ENCODE measurements at places on chromosomes 16 and 17.

DNA sequence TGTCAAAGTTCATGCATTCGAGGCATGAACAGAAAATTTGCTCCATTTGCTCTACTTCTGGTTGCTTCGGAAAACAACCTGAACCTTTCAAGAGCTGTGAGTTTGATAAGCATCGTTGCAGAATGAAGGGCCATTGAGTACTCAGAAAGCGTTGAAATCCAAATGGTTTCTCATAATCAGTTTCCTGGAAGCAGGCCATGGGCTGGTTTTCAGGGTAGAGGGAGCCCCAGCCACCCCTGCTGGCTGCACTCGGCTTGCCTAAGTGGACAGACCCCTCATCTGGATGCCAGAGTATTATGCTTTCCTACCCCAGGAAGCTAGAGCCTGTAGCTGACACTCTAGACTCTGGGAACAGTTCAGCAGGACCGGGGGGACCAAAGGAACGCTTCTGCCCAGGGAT, 24.4 kb downstream of the SCNN1G start:
- DNase-seq, result no peak

DNA sequence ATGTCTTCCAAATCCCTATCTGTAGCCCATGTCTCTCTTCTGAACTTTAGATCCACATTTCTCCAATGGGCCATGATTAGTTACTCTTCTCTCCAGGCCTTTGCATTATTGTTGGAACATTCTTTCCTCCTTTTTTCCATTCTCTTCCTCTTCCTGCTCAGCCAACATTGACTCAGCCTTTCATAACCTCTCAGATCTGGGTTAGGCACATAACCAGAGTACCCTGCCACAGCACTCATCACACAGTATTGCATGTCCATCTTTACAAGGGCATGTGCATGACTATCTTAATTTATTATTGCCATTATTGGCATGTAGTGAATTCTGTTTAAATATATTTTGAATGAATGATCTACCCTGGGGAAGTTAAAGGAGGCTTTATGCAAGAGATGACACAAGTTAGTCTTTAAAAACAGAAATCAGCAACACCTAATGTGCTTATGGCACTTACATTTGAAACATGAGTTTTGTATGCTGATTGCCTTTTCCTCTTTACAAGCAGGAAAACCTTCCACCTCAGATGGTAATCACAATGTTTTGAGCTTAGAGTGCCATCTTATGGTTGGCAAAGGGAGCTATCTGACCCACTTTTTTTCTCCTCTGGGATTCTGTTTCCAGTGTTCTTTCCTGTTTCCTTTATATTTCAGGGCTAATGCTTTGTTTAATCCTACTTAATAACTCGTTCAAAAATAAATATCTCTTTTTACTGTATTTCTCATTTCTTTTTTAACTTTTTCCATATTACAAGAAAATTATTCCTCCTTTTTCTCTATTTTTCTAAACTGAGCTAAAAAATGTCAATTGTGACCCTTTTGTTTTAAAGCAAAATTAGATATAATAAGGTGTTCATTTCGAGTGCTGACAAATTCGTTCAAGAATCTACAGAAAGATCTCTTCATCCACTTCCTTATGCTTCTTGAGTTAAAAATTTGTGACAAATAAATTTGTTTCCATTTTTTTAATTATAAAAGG, 151.0 kb upstream of the RBL2 start:
- no peak for DNase-seq

DNA sequence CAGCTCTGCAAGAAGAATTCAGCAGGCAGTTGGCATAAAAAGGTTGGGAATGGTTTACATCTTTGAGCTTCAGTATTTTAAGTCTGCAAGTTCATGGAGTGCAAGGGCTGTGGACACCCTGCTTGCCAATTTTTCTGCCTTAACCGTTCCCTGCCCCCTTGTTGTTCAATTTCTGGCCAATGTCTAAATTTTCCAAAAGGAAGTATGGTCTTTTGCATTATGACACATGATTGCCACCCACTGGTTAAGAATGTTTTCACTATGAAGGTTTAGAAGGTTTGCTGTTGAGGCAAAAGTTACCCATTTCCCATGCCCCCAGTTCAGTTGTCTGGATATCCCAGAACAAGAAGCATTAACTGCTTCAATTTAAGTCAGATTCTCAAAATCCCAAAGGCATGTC, 441.9 kb downstream of the CDH13 start:
- DNase-seq, result no peak

GRCh38 chr17:44004761-44005526, 522 bp downstream of the NAGS start:
- no peak for DNase-seq

- DNase-seq, result peak; percentile 84
Observed at GRCh38 chr17:74379495-74380085, 12.3 kb downstream of the GPR142 start.

DNA sequence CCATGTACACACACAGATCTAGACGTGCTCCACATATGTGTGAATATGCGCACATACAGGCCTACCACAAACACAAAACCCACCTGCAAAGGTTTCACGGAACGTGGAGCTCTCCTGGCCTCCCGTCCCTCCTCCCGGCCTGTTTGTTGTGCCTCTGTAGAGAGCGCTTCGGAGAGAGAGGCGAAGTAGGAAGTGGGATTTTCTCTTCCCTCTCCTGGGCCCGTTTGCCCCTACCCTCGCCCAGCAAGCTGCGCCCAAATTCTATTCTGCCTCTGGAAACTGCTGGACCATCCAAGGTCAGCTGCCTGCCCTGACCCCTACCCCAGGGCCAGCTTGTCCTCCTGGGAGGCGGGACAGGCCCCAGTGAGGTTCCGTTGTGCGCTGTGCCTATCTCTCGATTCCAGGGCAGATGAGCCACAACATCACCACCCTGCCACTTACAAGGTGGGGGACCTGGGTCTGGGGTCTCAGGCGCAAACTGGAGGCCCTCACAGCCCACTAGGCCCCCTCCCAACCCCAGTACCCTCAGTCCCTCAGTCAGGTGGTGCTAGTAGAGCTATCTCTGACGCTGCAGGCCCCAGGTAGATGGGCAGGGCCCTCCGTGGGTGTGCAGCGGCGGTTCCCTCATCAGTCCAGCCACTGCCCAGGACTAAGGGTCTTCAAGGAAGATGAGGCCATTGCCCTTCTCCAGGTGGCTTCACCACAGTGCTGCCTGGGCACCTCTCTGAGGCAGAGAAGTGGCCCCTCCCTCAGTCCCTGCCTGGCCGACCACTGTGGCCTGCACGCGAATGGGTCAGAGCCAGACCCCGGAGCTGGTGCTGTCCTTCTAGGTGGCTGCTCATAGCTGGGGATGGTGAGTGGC, 54.2 kb downstream of the BEAN1 start:
- DNase-seq, result no peak

DNA sequence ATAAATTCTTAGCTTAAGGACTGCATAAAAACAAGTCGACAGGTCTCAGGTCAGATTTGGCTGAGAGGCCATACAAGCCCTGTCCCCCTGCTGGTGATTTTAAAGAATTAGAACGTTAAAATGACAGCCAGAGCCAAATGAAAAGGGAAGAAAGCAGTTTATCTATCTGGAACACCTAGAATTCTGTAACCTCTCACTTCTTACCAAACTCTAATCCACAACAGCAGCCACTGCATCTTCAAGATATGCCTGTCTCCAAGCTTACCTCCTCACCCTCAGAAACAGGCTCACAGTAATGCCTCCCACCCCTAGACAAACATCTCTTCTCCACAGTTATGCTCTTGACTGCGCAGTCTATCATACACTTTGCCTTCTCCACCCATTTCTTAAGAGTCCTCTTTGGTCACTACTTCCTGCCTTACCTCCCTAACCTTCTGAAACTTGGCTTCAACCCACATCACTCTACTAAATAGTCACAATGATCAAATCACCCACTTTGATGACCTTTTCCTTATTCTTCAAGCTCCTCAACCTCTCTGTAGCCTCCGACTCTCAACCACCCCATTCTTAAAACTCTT, 14.2 kb downstream of the ANKFY1 start:
- no peak for DNase-seq

- no peak for DNase-seq
Observed at GRCh38 chr16:54422569-54422978, 136.0 kb upstream of the IRX3 start.

DNA sequence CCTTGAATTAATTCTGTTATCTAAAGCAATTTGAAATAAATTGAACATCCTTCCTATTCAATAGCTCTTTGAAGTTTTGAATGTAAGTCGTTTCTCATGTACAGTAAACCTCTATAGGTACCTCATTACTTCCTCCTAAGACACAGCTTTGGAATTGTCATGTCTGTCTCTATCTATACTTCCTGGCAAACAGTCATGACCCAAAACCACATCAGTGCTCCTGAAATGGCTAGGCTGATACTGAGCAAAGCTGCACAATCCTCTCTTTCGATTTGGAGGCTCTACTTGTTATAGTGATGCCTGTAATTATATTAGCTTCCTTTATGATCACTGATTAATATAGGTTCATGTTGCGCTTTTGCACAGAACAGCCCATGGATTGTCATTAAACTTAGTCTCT, 110.1 kb downstream of the ADAMTS18 start:
- DNase-seq, result no peak

DNA sequence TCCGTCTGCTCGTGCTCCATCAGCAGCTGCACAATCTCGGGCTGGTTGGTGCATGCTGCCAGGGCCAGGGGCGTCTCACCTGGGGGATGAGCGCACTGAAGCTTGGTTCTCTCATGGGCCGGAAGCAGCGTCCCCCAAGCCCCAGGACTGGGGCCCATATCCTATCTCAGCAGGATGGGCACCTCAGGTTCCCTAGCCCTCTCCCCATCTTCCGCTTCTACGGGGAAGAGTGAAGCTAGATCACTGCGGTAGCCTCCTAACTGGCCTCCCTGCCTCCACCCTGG, 24.8 kb downstream of the TRPV3 start:
- no peak for DNase-seq

GRCh38 chr16:74837056-74837455, 62.4 kb upstream of the FA2H start:
- no peak for DNase-seq

- no peak for DNase-seq
Observed at GRCh38 chr16:87410530-87410929, 18.4 kb downstream of the MAP1LC3B start.

GRCh38 chr17:73591296-73592078, 52.8 kb downstream of the SDK2 start:
- DNase-seq, result no peak

GRCh38 chr16:21301168-21301894, 23.2 kb upstream of the CRYM start:
- peak; percentile 49 for DNase-seq
